Esophagus muscularis mucosa (tissue), 4 donors: ENCODE measurements at places on chromosomes 2 and 18.

DNA sequence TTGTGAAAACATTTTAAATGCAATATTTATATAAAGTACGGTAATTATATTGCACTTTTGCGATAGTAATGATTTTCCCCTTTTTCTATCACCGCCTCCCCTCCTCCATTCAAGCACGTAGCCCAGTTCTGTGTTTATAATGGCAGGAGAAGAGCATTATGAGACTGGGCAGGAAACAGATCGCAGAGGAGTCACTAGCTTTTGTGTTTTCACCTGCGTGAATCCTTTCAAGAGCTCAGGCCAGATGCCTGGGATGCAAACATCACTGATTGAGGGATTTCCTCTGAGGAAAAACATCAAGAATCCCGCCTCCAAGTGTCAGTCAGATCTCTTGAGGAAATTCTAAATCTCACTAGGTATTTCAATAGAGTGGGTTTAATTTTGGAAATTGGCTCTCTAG is 178.4 kb upstream of the FN1 start:
- DNase-seq, result no peak

DNA sequence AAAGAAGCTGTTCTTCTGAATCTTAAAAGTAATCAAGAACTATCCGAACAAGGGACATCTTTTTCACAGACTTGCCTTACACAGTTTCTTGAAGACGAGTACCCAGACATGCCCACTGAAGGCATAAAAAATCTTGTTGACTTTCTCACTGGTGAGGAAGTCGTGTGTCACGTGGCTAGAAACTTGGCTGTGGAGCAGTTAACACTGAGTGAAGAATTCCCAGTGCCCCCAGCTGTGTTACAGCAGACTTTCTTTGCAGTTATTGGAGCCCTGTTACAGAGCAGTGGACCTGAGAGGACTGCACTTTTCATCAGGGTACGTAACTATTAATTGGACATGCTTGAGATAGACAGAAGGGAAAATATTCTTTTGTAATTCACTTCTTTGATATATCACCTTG is 2.4 kb downstream of the MRPL44 start:
- DNase-seq, result no peak

GRCh38 chr2:240642806-240643092 is 17.5 kb downstream of the GPR35 start:
- no peak for DNase-seq

DNA sequence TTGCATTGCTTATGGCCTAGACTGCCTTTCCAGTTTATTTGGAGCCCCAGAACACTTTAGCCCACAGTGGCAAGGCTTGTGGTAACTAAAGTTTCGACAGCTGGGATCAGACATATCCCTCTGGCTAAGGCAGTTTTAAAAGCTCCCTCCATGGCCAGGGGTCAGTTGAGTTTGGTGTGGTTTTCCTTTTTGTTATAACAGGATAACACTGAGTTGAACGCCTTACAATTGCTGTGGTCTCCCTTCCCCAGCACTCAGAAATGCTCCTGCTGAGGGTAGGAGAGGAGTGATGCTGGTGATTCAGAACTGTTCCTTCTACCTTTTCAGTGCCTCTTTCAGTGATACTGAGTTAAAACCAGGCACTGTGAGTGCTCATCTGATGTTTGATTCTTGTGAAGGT is 182.6 kb downstream of the GULP1 start:
- no peak for DNase-seq

- no peak for DNase-seq
These were observed 58.3 kb downstream of the CIB4 start for GRCh38 chr2:26582890-26583289.

- DNase-seq, result no peak
These were observed 6.0 kb downstream of the GAREM2 start for GRCh38 chr2:26178746-26179436.

DNA sequence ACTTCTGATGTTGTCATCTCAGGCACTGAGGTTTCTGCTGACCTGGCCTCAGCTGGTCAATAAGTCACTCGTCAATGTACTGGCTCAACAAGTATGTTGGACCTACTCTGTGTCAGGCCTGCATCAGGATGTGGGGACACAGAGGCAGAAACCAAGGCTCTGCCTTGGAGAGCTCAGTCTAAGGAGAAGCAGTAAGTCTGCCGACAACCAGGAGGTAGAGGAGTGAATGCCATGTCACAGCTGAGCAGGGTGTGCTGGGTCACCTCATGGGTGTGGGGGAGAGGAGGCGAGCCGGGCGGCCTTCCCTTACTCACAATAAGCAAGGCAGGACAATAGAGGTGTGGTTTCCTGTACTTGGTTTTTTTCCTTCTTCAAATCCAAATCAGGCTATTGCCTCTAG is 75.8 kb downstream of the COLEC12 start:
- DNase-seq, result no peak

- DNase-seq, result no peak
These were observed 117.2 kb downstream of the LNPK start for GRCh38 chr2:175884697-175885393.

DNA sequence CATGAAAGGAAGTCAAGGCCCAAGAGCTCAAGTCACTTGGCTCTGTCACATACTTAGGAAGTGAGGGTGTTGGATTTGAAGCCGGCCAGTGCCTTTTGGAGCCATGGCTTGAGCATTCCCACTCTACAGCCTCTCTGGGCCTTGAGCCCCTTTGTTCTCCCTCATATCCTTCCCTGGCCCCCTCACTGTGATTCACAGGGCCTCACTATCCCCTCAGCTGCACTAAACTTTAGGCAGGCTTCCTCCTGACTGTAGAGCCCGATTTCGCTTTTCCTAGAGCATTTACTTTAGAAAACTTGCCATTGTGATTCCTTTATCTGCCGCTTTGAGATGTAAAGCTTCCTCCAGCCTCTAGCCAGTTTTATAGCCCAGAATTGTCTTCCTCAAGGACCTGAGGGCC is 107.6 kb downstream of the FBXO15 start:
- DNase-seq, result no peak

GRCh38 chr18:24776019-24776418 is 315.6 kb downstream of the HRH4 start:
- no peak for DNase-seq

DNA sequence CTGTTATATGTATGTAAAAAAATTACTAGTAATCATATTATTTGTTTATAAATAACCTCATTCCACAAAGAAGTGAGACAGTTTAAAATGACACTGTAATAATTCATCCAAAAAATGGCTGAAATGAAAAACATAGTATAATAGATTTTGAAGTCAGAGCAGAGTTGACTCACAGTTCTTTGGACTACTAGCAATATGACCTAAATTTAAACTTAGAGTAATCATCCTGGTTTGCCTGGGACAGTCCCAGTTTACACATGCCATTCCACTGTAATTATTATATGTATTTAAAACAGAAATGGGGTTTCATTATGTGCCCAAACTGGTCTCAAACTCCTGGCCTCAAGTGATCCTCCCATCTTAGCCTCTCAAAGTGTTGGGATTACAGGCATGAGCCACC is 48.3 kb downstream of the CCDC88A start:
- no peak for DNase-seq

- DNase-seq, result no peak
These were observed 23.3 kb downstream of the CTAGE1 start for GRCh38 chr18:22394428-22394827.

DNA sequence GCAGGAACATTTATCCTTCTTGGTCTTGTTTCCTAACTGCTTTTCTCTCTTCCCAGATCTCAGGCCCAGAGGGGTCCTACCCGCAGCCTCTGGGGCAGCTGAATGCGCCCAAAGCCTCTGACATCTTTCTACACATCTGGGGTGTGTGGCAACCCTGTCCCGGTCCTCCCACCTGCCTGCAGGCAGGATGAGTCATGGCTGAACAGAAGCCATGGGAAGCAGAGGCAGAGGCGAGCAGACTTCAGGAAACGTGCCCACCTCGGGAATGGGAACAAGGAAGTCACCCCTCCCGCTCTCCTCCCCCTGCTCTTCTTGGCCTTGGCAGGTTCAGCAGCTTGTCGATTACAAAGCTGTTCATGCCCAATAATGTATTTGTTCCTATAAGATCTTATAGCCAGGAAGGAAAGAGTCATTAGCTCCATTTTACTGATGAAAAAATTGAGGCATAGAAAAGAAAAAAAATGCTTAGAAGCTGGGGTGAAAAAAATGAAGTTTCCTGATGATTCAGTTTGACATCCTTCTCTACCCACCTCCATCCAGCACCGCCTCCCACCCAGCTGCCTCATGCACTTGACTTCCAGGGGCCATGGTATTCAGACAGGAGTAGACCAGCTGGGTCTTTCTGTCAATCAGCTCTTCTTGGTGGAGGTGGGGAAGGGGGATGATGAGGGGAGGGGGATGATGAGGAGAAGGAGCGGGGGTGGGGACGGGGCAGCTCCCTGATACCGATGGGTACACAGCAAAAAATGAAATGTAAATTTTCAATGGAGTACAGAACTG is 10.4 kb upstream of the KCNF1 start:
- no peak for DNase-seq

DNA sequence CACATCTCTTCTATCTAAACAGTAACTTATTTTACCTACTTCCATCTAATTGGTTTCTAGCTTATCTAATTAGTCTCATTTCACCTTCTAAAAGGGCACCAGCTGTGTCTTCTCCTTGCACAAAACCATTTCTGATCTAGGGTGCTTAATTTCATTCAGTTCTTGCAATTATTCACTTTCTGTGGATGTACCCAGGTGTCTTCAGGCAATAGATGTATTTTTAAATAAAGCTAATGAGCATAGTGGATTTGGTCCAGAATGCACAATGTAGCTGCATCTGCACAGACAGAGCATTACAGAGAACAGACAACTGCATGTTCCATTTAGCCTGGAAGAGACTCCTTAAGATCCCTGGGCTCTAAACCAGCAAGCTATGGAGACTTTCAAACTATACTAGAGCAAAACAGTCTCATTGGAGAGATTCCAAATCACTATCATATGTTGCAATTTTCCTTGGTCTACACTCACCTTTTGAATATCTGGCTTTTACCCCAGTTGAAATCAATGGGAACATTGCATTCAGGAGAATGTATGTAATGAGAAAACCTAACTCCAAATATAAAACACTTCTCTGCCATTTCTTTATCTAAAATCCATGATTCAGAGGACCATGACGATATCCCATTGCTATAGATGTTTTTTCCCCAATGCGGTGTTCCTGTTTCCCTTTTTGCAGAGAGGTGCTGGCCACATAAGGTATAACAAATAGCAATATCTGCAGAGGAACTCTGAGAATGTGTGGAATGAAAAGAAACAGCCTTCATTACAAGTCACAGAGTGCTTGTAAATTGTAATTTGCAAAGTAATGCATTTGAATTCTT is 3.5 kb upstream of the RFX8 start:
- no peak for DNase-seq

DNA sequence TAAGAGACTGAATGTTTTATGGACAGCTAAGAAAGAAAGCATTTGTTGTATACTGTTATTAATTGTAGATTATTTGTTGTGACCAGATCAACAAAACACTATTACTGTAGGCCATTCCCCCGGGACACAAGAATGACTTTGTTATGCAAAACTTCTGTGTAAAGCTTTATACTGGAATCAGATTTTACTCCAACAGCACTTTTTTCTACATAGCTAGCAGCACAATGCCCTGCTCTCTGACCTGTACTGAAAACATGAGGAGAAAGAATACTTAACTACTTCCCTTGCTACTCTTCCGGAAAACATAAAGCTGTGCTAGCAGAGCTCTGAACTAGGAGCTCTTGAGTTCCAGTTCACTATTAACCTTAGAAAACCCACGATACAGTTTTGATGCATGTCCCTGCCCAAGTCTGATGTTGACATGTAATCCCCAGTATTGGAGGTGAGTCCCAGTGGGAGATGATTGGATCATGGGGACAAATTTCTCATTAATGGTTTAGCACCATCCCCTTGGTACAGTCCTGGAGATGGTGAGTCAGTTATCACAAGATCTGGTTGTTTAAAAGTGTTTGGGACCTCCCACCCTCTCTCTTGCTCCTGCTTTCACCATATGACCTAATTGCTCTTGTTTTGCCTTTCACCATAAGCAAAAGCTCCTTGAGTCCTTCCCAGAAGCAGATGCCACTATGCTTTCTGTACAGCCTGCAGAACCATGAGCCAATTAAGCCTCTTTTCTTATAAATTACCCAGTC is 601.1 kb upstream of the PIK3C3 start:
- no peak for DNase-seq

DNA sequence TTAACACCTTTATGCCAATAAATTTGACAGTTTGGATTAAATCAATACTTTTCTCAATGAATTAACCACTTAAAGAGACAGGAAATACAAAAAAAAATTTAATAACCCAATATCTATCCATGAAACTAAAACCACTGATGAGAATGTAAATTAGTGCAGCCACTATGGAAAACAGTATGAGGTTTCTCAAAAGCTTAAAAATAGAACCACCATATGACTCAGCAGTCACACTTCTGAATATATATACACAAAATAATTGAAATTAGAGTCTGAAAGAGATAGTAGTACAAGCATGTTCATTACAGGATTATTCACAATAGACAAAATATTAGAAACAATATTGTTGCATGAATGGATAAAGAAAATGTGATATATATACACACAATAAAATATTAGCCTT is 382.1 kb upstream of the SETBP1 start:
- DNase-seq, result no peak

DNA sequence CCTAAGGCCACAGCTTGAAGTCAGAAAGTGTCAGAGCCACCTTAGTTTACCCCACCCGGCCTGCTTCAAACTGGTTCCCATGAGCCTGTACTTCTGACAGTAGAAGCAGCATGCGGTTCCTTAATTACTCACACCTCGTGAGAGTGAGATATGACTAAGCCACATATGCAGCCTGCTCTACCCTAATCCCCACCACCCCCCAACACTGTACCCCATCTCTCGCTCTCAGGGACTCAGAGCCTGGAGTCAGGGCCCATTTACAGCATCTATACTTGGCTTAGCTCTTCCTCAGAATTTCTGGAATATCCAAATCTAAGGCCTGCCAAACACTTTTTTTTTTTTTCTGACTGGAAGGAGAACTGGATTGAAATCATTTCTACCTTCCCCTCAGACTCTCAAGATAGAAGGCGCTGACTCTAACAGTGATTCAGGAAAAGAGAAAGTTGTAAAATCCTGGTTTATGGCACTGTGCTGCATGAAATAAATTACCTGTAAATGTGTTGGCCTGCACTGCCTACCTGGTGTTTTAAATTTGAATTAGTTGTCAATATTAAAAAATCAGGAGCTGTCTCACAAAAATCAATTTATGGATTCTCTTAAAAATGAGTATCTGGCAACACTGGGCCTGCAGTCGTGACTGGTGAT is 360.0 kb downstream of the RND3 start:
- DNase-seq, result no peak

GRCh38 chr2:85064927-85065577 is 68.1 kb upstream of the TCF7L1 start:
- DNase-seq, result no peak

DNA sequence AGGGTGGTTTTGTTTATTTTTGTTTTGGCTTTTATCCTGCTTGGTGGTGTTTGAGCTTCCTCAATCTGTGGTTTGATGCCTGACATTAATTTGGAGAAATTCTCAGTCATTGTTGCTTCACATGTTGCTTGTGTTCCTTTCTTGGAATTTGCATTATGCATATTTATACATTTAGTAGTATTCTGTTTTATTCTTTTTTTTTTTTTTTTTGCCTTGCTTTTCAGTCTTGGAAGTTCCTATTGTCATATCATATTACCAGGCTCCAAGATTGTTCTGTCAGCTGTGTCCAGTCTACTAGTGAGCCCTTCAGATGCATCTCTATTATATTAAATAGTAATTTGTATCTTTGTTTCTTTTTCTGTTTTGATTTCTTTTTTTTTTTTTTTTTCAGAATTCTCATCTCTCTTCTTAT is 77.0 kb downstream of the EPC2 start:
- no peak for DNase-seq
